CD4-positive, CD25-positive, alpha-beta regulatory T cell (primary cell): ENCODE measurements at places on chromosomes 4 and X. TPM values are rescaled to one million over a fixed set of nuclear protein-coding genes. Genes with fewer than 3 reads are reported as not detected.
A peak's percentile ranks its signal among the peaks of the same experiment; 100 is the strongest.

GRCh38 chr4:185282968-185283367 lies 73.6 kb downstream of the SNX25 start:
- no peaks in the 10 kb centered on the region for H3K27me3 ChIP-seq
- peaks cover 3% of the 10 kb centered on the region for H3K4me1 ChIP-seq
- H3K4me3 ChIP-seq: no peak overlapping the region
- H3K36me3 ChIP-seq: no peaks in the 10 kb centered on the region
- no peak for DNase-seq
- no peak overlapping the region for H3K27ac ChIP-seq

DNA sequence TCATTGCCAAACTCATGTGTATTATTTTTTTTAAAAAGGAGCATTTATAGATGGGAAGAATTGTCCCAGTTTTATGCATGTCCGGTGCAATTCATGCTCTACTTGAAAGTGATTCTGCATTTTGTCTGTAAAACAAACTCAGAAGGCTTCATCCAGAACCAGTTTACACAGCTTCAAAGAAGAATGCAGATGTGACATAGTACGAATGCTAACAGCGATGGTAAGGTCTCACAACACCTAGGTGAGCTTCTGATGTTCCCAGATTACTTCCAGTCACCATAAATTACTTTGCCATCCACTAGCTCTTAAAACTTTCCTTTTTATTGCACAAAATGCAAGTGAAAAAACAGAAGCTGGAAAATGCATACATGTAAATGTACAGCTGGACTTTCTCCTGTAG lies 41.5 kb upstream of the AGA start:
- no peaks in the 10 kb centered on the region for H3K36me3 ChIP-seq
- no peak for DNase-seq
- no peak overlapping the region for H3K27ac ChIP-seq
- H3K4me3 ChIP-seq: no peak overlapping the region
- peaks cover 3% of the 10 kb centered on the region for H3K4me1 ChIP-seq

NOX1 gene
- not detected for polyA plus RNA-seq

DNA sequence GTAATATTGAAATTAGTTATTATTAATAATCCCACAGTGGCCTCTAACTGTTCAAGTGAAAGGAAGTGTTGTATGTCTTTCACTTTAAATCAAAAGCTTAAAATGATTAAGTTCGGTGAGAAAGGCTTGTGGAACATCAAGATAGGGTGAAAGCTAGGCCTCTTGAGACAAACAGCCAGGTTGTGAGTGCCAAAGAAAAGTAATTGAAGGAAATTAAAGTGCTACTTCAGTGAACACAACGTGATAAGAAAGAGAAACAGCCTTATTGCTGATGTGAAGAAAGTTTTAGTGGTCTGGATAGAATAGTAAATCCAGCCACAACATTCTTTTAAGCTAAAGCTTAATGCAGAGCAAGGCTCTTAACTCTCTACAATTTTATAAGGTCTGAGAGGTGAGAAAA lies 42.6 kb upstream of the IL13RA2 start:
- H3K27ac ChIP-seq: no peak overlapping the region
- DNase-seq: no peak
- H3K4me1 ChIP-seq: no peaks in the 10 kb centered on the region
- no peaks in the 10 kb centered on the region for H3K27me3 ChIP-seq
- no peaks in the 10 kb centered on the region for H3K36me3 ChIP-seq
- H3K4me3 ChIP-seq: no peak overlapping the region

DNA sequence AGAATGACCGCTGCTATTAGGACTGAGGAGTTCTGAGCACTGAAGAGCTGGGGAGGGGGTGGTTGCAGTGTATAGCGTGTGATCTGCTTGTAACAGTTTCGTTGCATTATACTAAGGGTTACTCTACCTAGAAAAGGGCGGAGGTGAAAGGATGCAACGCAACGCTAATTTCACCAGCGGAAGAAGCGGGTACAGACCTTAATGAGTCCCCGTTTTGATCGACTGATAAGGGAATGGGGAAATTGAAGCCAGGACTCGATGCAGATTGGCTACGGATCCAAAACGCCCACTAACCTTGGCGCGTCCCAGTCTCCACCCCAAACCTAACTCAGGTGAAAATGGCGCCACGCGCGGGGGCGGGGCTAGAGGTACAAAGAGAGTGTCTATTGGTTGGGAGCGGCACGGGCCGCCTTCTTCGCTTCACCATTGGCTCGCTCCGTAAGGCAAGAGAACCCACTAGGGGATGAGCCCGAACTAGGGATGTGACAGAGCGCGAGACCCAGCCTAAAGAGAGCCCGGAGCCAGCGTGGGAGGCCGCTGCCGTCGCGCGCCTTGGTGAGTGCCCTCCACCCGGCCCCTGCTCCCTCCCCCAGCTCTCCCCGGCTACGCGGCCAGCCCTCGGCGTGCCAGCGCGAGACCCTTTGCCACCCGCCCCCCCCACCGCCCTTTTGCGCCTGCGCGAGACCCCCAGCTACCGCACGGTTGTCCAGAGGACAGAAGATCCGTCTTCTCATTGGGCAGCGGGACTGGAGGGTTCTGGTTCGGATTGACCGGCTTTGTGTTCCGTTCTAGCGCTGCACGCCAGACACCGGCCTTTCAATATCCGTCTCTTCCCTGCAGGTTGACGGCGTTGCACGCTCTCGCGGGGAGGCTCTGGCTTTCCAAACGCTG lies at the start of gene EBP:
Gene EBP (plus strand): TSS at position 456 of the 891 bp plus-strand sequence. CDS start 1,964 bp downstream, outside the sequence.
- H3K27ac ChIP-seq: peak within 1 kb of the TSS; percentile 81
- peak; percentile 97 for DNase-seq
- H3K4me1 ChIP-seq: peaks cover 16% of the 10 kb centered on the region
- H3K36me3 ChIP-seq: peaks cover 7% of the 10 kb centered on the region

- no peak overlapping the region for H3K27ac ChIP-seq
- H3K36me3 ChIP-seq: no peaks in the 10 kb centered on the region
- no peaks in the 10 kb centered on the region for H3K4me1 ChIP-seq
Measured at GRCh38 chr4:166816890-166817289, 417.4 kb downstream of the SPOCK3 start.

DNA sequence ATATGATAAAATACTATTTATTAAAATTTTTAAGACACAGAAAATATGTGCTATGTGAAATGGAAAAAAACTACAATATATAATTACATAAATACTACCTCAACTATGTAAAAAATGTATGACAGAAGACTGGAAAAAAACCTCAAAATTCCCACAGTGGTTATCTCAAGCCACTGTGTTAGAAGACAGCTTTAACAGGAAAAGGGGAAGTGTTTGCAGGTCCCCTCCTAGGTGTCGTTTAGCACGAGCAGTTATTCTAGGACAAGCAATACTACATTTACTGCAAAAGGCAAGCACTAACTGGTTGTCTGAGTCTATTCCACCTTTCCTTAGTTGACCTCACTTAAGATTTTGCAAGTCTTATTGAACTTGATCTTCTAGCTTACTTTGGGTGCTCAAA lies 44.9 kb upstream of the PHF8 start:
- no peak overlapping the region for H3K27ac ChIP-seq
- peaks cover 4% of the 10 kb centered on the region for H3K36me3 ChIP-seq
- H3K4me1 ChIP-seq: no peaks in the 10 kb centered on the region
- H3K4me3 ChIP-seq: no peak overlapping the region
- no peaks in the 10 kb centered on the region for H3K27me3 ChIP-seq

DNA sequence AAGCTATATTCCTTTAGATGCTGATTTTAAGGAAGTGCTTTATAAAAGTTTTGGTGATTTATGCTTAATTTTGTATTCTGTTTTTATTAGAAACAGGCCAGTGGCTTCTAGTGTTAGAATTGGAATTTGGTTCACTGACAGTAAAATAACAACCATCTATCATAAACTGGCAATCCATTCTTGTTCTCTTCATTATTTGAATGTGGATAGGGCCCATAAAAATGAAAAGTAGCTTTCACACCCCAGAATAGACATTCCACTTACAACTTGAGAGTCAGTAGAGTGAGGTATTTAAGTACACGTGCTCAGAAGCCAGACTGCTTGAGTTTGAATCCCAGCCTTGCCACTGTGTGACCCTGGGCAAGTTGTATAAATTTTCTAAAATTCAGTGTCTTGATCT lies 232.4 kb upstream of the CTSO start:
- no peak overlapping the region for H3K4me3 ChIP-seq
- H3K27me3 ChIP-seq: no peaks in the 10 kb centered on the region
- H3K4me1 ChIP-seq: no peaks in the 10 kb centered on the region
- no peaks in the 10 kb centered on the region for H3K36me3 ChIP-seq

GPR78 gene
- not detected for polyA plus RNA-seq

SMIM43 gene
- polyA plus RNA-seq: 0.14 TPM
